ENCODE measurements at places on chromosomes 3 and 15. TPM values are rescaled to one million over a fixed set of nuclear protein-coding genes. Genes with fewer than 3 reads are reported as not detected.

DNA sequence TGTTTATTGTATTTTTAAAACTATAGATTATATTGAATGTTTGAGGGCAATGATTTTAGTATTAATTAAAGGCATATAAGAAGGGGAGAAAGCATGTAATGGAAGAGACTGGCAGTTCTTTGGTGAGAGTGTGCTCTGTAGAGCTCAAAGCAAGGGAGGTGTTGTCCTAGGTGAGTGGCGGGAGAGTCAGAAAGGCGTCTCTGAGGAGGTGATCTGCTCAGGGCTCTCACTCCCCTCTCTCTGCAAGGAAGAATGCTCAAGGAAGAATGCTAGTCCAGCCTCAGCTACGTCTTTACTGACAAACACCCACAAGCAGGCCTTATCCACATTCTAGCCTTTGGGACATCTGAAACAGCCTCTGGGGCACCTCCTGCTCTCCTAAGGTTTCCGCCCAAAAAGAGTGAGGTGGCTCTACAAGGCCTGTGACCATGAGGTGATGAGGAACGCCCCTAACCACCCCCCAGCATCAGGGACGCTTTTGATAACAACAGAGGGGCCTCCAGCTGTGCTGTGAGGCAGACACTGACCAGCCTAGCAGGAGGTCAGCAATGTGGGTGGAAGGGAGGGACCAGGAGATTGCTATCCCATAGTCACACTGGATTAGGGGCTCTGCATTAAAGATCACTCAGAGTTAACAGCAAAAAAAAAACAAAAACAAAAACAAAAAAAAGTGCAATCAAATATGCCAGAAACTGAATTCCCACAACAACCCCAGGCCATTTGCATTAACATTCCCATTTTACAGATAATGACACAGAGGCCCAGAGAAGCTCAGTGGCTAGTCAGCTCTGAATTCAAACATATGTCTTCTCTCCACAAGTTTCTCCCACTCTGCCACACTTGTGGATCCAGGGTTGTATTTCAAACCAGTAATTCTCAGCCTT lies 202.2 kb upstream of the CTNNB1 start:
- no peaks in the 10 kb centered on the region for H3K4me1 ChIP-seq
- no peak overlapping the region for H3K27ac ChIP-seq

DNA sequence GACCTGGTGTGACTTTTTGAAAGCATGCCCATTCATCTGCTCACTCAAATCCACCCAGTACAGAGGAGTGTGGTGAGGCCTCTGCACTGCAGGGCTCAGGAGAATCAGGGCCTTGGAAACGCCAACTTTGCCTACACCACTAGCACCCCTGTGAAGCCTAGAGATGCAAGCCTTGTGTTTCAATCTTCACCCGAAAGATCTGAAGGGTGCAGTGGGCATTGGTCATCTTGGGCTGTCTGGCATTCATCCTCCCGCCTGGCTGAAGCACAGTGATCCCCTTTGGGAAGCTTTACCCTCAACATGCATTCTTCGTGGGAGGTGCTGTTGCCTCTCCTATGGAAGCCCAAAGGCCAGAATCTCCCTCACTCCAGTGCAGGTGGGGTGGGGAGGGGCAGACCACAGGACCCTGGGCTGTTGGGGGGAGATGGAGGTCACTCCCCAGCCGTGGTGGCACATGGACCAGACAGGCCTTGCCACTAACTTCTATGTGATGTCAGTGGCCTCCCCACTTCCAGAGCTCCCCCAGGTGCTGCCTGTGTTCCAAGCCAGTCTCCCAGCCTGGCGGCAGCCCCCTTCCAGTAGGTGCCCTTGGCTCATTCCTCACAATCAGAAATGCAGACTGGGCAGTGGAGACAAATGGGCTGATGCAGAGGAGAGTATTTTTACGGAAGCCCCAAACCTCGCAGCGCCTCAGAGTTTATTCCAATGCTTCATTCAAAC lies 92.5 kb downstream of the ADAMTS17 start:
- H3K4me3 ChIP-seq, result no peak overlapping the region
- no peaks in the 10 kb centered on the region for H3K36me3 ChIP-seq
- DNase-seq, result no peak
- no peak overlapping the region for H3K27ac ChIP-seq
- no peaks in the 10 kb centered on the region for H3K27me3 ChIP-seq
- no peaks in the 10 kb centered on the region for H3K4me1 ChIP-seq

DNA sequence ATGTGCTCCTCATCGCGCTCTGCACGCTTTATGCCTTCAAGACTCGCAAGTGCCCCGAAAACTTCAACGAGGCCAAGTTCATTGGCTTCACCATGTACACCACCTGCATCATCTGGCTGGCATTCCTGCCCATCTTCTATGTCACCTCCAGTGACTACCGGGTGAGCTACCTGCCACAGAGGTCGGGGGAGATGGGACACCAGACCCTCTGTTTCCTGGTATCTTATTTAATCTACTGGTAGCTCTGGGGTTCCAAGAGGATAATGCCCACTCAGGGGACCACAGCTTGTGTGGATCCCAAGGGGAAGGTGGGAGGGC lies 9.1 kb downstream of the GRM2 start:
- H3K27me3 ChIP-seq, result no peaks in the 10 kb centered on the region
- H3K27ac ChIP-seq, result no peak overlapping the region
- H3K4me1 ChIP-seq, result no peaks in the 10 kb centered on the region
- no peak for DNase-seq
- H3K36me3 ChIP-seq, result no peaks in the 10 kb centered on the region

GRCh38 chr3:186097663-186098451 lies 11.0 kb downstream of the ETV5 start:
- no peaks in the 10 kb centered on the region for H3K36me3 ChIP-seq
- H3K27ac ChIP-seq, result peak overlapping the region; percentile 32
- H3K4me1 ChIP-seq, result no peaks in the 10 kb centered on the region
- DNase-seq, result peak; percentile 58

DNA sequence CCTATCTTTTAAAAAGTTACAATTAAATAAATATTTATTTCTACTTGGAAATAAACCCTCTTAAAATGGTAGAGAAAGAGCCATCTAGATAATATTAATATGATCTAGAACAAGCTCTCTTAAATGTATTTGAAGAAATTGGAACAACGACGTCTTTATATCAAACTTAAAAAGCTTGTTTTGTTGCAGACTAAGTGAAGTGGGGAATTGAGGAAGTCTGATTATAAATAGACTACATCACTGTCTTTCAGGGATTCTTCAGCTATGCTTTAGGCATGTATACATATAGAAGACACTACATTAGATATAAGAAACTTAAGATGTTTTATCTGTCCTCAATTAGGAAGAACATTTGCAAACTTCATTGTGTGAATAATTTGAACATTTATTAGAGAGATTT lies 1.8 kb downstream of the BCHE start:
- no peaks in the 10 kb centered on the region for H3K36me3 ChIP-seq
- no peaks in the 10 kb centered on the region for H3K27me3 ChIP-seq
- H3K4me1 ChIP-seq, result no peaks in the 10 kb centered on the region
- no peak overlapping the region for H3K4me3 ChIP-seq
- no peak overlapping the region for H3K27ac ChIP-seq

DNA sequence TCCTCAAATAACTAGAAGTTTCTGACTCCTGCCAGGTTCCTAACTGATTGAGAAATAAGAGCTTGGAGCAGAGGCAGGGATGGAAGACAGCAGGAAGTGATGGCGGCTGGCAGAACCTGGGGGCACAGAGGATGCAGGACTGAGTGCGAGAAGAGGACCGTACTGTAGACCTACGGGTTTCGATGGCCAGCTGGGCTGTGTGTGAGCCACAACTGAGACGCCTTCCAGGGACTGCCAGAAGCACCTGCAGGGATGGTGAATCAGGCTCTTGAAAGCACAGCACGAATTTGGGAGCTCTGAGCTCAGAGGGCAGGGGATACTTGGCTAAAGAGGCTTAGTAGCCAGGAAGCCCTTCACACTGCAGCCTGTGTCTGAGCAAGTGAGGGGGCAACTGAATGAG lies 165.6 kb downstream of the ABHD5 start:
- H3K4me1 ChIP-seq, result no peaks in the 10 kb centered on the region
- no peak overlapping the region for H3K4me3 ChIP-seq
- H3K36me3 ChIP-seq, result no peaks in the 10 kb centered on the region
- DNase-seq, result no peak
- H3K27ac ChIP-seq, result no peak overlapping the region
- no peaks in the 10 kb centered on the region for H3K27me3 ChIP-seq

DNA sequence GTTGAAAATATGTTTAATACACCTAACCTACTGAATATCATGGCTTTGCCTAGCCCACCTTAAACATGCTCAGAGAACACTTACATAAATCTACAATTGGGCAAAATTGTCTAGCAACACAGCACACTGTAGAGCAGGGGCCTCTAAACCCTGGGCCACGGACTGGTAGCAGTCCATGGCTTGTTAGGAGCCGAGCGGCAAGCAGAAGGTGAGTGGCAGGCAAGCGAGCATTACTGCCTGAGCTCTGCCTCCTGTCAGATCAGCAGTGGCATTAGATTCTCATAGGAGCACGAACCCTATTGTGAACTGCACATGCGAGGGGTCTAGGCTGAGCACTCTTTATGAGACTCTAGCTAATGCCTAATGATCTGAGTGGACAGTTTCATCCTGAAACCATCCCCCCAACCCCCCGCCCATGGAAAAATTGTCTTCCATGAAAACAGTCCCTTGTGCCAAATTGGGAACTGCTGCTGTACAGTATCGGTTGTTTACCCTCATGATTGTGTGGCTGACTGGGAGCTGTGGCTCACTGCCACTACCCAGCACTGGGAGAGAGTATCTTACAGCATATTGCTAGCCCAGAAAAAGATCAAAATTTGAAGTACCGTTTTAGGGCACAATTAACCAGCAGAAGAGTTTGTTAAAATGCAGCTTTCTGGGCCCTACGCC lies 26.1 kb downstream of the CMSS1 start:
- H3K27me3 ChIP-seq, result no peaks in the 10 kb centered on the region
- DNase-seq, result peak; percentile 55
- H3K36me3 ChIP-seq, result no peaks in the 10 kb centered on the region
- H3K4me3 ChIP-seq, result no peak overlapping the region

DNA sequence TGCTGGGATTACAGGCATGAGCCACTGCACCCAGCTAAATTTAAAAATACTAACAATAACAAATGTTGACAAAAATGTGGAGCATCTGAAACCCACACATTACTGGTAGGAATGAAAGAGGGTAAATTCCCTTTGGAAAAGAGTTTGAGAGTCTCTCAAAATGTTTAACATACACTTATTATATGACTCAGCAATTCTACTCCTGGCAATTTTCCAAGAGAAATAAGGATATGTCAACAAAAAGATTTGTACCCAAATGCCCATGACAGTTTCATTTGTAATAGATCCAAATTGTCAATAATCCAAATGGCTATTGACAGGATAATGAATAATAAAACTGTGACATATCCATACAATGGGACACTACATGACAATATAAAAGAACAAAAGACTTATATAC lies 9.0 kb downstream of the HCLS1 start:
- no peaks in the 10 kb centered on the region for H3K4me1 ChIP-seq
- no peak for DNase-seq
- H3K27me3 ChIP-seq, result no peaks in the 10 kb centered on the region
- no peak overlapping the region for H3K4me3 ChIP-seq

- no peak overlapping the region for H3K27ac ChIP-seq
- H3K4me1 ChIP-seq, result no peaks in the 10 kb centered on the region
- H3K27me3 ChIP-seq, result no peaks in the 10 kb centered on the region
- H3K4me3 ChIP-seq, result no peak overlapping the region
- H3K36me3 ChIP-seq, result no peaks in the 10 kb centered on the region
Observed at GRCh38 chr15:54815556-54815955, 381.2 kb downstream of the RSL24D1 start.

- no peak for DNase-seq
- no peaks in the 10 kb centered on the region for H3K27me3 ChIP-seq
- H3K27ac ChIP-seq, result no peak overlapping the region
- no peaks in the 10 kb centered on the region for H3K36me3 ChIP-seq
- peaks cover 3% of the 10 kb centered on the region for H3K4me1 ChIP-seq
Observed at GRCh38 chr3:141505166-141505565, 18.3 kb downstream of the RASA2 start.

GRCh38 chr3:177185035-177185574 lies 12.2 kb downstream of the TBL1XR1 start:
- DNase-seq, result no peak
- H3K27ac ChIP-seq, result no peak overlapping the region
- no peak overlapping the region for H3K4me3 ChIP-seq
- no peaks in the 10 kb centered on the region for H3K36me3 ChIP-seq
- peaks cover 7% of the 10 kb centered on the region for H3K4me1 ChIP-seq

DNA sequence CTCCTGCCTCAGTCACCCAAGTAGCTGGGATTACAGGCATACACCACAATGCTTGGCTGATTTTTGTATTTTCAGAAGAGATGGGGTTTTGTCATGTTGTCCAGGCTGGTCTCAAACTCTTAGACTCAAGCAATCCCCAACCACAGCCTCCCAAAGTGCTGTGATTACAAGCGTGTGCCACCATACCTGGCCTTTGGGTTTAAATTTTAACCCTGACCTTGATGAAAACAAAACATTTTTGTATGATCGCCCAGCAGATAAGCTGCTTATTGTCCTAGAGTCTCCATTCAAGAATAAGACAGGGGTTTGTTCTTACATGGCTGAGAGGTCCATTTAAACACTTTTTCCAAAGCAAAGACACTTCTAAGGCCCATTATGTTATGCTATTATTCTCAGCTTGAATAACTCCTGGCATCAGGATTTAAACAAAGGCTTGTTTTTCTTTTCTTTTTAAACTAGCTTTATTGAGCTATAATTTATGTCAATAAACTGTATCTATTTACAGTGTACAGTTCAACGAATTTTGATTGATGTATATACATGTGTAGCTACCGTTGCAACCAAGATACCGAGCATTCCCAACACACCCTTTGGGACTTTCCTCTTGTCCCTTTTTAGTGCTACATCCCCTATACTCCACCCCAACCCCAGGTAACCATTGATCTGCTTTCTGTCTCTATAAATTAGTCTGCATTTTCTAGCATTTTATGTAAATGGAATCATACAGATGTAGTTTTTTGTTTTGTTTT lies 1.4 kb upstream of the MUC13 start:
- H3K27me3 ChIP-seq, result no peaks in the 10 kb centered on the region
- no peaks in the 10 kb centered on the region for H3K36me3 ChIP-seq
- H3K27ac ChIP-seq, result no peak overlapping the region
- DNase-seq, result no peak

GRCh38 chr15:85598219-85598618 lies 196.5 kb downstream of the KLHL25 start:
- H3K27me3 ChIP-seq, result no peaks in the 10 kb centered on the region
- no peaks in the 10 kb centered on the region for H3K4me1 ChIP-seq

- no peak overlapping the region for H3K4me3 ChIP-seq
- no peaks in the 10 kb centered on the region for H3K27me3 ChIP-seq
- H3K36me3 ChIP-seq, result no peaks in the 10 kb centered on the region
- no peaks in the 10 kb centered on the region for H3K4me1 ChIP-seq
Observed at GRCh38 chr3:108234387-108234957, 12.2 kb upstream of the IFT57 start.

HESX1 gene
- total RNA-seq, result 1.9 TPM

SEC61A1 gene
- 156 TPM for total RNA-seq

KLF15 gene
- 39.9 TPM for total RNA-seq

GRK7 gene
- 0.23 TPM for total RNA-seq

FGF7 gene
- 120 TPM for total RNA-seq

TRMT10C gene
- total RNA-seq, result 15.0 TPM

NBEAL2 gene
- 45.8 TPM for total RNA-seq

Measured in aorta (tissue), 5 donors.